ENCODE measurements at places on chromosomes 6 and 20.
A peak's percentile ranks its signal among the peaks of the same experiment; 100 is the strongest.

GRCh38 chr6:7106752-7107577 is 796 bp upstream of the RREB1 start:
- H3K27ac ChIP-seq = peak overlapping the region; percentile 89
- H3K36me3 ChIP-seq = peaks cover 3% of the 10 kb centered on the region
- H3K4me1 ChIP-seq = peaks cover 30% of the 10 kb centered on the region
- DNase-seq = peak; percentile 76

DNA sequence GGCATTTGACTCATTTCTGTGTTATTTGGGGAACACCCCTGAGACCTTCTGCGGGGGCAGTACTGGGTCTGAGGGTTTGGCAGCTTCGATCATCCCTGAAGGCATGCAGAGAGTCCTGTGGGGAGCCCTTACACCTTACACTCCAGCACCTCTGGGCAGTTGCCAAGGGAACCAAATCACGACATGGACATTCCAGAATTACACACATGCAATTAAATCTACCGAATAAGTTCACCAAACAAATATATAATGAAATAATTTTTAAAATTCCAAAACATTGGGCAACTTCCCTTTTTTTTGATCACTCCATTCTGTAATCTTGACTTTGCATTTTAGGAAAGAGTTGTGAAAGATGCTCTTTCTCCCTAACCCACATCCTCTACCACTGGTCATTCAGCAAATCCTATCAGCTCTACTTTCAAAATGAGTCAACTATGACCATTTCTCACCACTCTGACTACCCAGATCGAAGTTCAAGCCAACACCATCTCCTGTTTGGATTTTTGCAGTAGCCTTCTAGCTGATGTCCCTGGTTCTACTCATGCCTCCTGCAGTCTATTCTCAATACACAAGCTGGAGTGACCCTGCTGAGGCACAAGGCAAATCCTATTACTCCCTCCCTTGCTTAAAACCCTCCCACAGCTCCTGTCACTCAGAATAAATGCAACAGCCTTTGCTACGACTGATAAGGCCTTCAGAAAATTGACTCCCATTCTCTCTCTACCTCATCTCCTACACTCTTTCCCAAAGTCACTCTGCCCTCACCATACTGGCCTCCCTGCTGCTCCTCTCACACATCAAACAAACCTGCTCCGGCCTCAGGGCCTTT is 533.3 kb downstream of the HACE1 start:
- H3K27me3 ChIP-seq = no peaks in the 10 kb centered on the region
- no peak overlapping the region for H3K27ac ChIP-seq
- no peaks in the 10 kb centered on the region for H3K4me1 ChIP-seq
- no peak overlapping the region for H3K4me3 ChIP-seq

DNA sequence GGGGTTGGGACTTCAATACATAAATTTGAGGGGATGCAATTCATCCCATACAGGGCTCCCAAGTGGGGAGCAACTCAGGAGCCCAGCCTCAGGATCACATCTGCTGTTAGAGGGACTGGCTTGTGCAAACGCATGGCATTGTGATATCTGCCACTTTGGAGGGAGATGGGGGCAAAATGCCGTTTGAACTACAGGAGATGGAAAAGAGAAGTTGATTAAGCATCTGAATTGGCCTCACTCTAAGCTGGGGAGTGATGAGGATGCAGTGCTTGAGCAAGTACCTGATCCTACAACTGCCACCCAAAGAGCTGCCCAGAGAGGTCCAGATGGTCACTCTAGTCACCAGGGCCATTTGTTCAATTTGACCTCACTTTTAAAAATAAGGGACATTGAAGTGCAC is 2.0 kb downstream of the LY86 start:
- DNase-seq = no peak
- peaks cover 51% of the 10 kb centered on the region for H3K4me1 ChIP-seq
- no peak overlapping the region for H3K4me3 ChIP-seq
- H3K27me3 ChIP-seq = peaks cover 5% of the 10 kb centered on the region
- no peak overlapping the region for H3K27ac ChIP-seq

DNA sequence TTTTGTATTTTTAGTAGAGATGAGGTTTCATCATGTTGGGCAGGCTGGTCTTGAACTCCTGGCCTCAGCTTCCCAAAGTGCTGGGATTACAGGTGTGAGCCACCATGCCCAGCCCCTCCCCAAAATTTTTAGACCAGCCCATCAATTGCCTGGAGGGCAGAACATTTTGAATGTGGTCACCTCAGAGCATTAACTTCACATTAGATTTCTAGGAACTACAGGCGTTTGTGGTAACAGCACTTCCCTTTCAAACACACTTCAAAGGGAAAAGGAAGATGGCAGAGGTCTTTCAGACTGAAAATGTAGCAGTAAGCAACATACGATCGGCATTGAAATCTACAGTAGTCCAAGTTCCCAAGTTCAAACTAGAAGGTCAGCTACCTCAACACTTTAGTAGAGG is 12.3 kb upstream of the SLA2 start:
- peak; percentile 53 for DNase-seq
- H3K27ac ChIP-seq = peak overlapping the region; percentile 76
- H3K4me3 ChIP-seq = peak overlapping the region; percentile 6

DNA sequence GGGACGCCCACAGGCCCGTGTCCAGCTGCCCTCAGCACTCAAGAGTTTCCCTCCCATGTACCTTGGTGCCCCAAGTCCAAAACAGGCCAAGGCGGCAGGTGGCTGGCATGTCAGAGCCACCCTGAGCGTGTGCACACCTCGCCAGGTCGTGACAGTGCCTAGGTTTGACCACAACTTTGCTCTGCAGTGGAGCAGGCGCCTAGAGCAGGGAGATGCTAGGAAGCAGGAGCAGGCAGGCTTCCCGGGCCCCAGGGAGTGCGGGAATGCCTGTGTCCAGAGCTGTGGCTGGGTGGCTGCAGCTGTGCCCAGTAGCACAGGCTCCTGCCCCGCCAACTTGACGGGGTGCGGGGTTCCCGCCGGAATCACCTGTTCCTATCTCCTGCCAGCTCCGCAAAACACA is 380.8 kb upstream of the IMPG1 start:
- no peaks in the 10 kb centered on the region for H3K4me1 ChIP-seq
- no peak overlapping the region for H3K27ac ChIP-seq
- no peak overlapping the region for H3K4me3 ChIP-seq
- no peaks in the 10 kb centered on the region for H3K36me3 ChIP-seq

- no peaks in the 10 kb centered on the region for H3K27me3 ChIP-seq
- DNase-seq = no peak
Measured at GRCh38 chr6:31749301-31750036, 9.7 kb downstream of the MSH5 start.

- H3K4me3 ChIP-seq = no peak overlapping the region
- no peaks in the 10 kb centered on the region for H3K4me1 ChIP-seq
- H3K27me3 ChIP-seq = peaks cover 7% of the 10 kb centered on the region
Measured at GRCh38 chr6:3518356-3519190, 61.7 kb upstream of the SLC22A23 start.

- no peak for DNase-seq
- no peaks in the 10 kb centered on the region for H3K27me3 ChIP-seq
- no peaks in the 10 kb centered on the region for H3K36me3 ChIP-seq
- H3K4me1 ChIP-seq = no peaks in the 10 kb centered on the region
- no peak overlapping the region for H3K4me3 ChIP-seq
Measured at GRCh38 chr20:14711652-14712051, 374.2 kb upstream of the FLRT3 start.

Data from activated CD8-positive, alpha-beta memory T cell treated with anti-CD3 and anti-CD28 coated beads, Interleukin-2, amount 10 ng/mL, durations not matched to agents 7 days and 5 days (primary cell).